ENCODE measurements at places on chromosomes 11 and 22. TPM values are rescaled to one million over a fixed set of nuclear protein-coding genes. Genes with fewer than 3 reads are reported as not detected.

CLCF1 gene
- total RNA-seq: not detected

DNA sequence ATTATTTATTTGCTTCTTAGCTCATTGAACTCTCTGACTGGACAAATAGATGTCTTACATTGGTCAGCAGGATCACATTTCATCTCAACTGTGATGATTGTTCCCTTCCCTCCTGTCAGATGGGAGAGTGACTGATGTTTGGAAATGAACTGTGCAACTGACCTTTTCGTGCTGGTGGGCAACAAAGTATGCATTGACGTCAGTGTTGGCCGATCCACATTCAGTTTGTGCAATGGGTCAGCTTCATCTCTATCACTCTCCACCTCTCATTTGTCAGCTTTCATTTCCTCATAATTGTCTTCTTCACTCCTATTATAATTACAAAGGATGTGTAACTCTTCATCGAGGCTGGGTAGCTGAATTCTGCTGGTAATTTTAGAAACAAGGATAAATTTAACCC lies 71.3 kb downstream of the PPP2R1B start:
- no peak overlapping the region for H3K4me3 ChIP-seq
- no peaks in the 10 kb centered on the region for H3K36me3 ChIP-seq
- H3K4me1 ChIP-seq: peaks cover 6% of the 10 kb centered on the region
- H3K27me3 ChIP-seq: no peaks in the 10 kb centered on the region
- no peak overlapping the region for H3K27ac ChIP-seq

DNA sequence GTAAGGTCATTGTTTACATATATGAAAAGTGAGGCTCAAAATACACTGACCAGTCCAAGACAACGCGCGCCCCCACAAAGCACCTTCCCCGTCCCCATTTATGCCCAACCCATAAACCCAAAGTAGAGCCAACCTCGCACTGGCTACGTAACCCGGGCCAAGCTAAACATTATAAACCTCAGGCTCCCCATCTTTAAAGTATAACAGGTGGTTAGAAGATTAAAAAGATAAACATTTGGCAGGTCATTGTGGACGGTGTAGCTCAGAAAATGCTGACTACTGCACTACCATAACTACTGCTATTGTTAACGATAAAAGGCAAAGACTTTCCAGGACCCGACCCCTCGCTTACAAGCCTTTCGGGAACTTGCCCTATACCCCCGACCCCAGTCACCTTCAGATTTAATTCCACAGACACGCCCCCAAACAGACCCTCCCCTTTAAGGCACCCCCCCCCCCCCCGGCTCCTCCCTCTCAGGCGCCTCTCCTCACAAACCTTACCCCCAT lies 470 bp downstream of the NUMA1 start:
- DNase-seq: no peak
- peak overlapping the region; percentile 89 for H3K4me3 ChIP-seq
- peaks cover 5% of the 10 kb centered on the region for H3K27me3 ChIP-seq
- no peaks in the 10 kb centered on the region for H3K36me3 ChIP-seq

DNA sequence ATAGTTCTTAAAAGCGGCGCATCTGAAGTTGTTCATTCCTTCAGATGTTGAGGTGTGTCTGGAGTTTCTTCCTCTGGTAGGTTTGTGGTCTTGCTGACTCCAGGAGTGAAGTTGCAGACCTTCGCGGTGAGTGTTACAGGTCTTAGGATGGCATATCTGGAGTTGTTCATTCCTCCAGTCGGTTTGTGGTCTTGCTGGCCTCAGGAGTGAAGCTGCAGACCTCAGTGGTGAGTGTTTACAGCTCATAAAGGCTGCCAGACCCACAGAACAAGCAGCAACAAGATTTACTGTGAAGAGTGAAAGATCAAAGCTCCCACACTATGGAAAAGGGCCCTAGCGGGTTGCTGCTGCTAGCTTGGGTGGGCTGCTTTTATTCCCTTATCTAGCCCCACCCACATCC lies 201.7 kb upstream of the PDGFD start:
- H3K27ac ChIP-seq: no peak overlapping the region
- no peak overlapping the region for H3K4me3 ChIP-seq
- H3K4me1 ChIP-seq: no peaks in the 10 kb centered on the region
- H3K27me3 ChIP-seq: no peaks in the 10 kb centered on the region
- H3K36me3 ChIP-seq: no peaks in the 10 kb centered on the region

DNA sequence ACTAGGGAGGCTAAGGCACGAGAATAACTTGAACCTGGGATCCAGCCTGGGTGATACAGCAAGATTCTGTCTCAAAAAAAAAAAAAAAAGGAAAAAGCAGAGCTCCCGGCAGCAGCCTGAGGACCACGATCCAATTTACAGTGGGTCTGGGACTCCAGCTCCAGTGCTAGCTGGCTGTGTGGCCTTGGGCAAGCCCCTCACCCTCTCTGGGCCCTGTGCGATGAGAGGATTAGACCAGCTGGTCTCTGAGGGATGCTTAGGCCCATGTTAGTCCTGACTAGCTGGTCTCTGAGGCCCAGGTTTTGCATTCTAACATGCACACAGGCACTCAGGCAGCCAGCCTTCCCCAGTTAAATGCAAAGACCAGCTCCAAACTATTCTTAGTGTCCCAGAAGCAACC lies 13.7 kb downstream of the CARD10 start:
- H3K27ac ChIP-seq: no peak overlapping the region
- H3K4me1 ChIP-seq: peaks cover 14% of the 10 kb centered on the region
- H3K36me3 ChIP-seq: no peaks in the 10 kb centered on the region

- H3K36me3 ChIP-seq: no peaks in the 10 kb centered on the region
- no peaks in the 10 kb centered on the region for H3K27me3 ChIP-seq
- H3K27ac ChIP-seq: no peak overlapping the region
- no peak for DNase-seq
- no peaks in the 10 kb centered on the region for H3K4me1 ChIP-seq
These were observed 97.3 kb downstream of the STIM1 start for GRCh38 chr11:3952715-3953114.

Measured in glutamatergic neuron (in vitro differentiated cells).